ENCODE measurements at places on chromosomes 5 and 9.

GRCh38 chr5:5182508-5183188 lies 42.5 kb downstream of the ADAMTS16 start:
- DNase-seq: no peak

DNA sequence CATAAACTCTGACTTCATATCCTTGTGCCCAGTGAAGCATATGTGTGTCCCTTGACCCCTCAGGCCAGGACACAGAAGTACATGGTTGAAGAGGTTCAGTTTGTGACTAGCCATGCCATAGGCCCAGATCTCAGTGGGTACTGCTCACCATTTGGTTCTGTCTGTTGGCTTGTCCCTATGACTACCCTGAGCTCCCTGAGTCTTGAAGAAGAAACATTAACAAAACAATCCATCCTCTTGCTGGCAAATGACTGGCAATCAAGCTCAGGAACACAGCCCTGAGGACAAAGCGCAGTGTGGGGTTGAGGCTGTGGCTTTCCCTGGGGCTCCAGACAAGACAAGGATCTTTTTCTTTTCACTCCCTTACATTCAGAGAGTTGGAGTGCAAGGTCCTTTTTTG lies 46.3 kb downstream of the TNFAIP8 start:
- no peak for DNase-seq

DNA sequence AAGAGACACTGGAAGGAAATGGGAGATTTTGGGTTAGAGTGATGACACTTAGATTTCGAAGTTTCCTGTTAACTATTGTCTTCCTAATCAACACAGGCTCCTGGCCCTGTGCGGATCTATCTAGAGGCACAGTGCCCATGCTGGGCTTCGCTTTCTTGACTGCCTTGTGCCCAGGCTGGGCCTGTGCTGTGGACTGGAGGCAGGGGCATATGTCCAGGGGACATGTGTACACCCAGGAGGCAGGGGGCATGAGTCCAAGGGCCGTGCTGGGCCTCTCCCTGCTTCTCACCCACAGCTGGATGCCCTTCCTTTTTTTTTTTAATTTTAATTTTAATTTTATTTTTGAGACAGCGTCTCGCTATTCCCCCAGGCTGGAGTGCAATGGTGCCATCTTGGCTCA lies 37.6 kb downstream of the EHMT1 start:
- no peak for DNase-seq

- DNase-seq: no peak
These were observed 1808.8 kb upstream of the ACO1 start for GRCh38 chr9:30575691-30576090.

- DNase-seq: no peak
These were observed 65.0 kb upstream of the GGTA1 start for GRCh38 chr9:121564504-121565260.

GRCh38 chr9:38017149-38017884 lies 51.7 kb downstream of the SHB start:
- DNase-seq: no peak

DNA sequence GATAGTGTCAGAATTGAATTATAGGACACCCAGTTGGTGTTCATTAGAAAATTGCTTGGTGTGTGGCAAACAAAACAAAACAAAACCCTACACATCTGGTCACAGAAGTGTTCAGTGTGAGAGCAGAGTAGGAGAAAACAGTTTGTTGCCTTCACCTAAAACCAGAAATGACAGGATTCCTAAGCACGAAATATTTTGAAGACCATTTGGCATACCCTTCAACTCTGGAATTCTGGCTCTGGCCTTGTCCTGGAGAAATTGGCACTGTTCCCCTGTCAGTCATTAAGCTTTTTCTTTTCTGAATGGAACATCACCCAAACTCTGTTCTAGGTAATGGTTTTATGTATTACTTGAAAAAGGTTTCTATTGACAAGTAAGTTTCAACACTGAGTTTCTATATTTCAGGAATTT lies 110.2 kb upstream of the PCA3 start:
- DNase-seq: no peak

GRCh38 chr5:140367256-140368013 lies 7.4 kb downstream of the SLC4A9 start:
- no peak for DNase-seq

GRCh38 chr9:129262261-129262660 lies 84.2 kb upstream of the IER5L start:
- DNase-seq: no peak

GRCh38 chr5:149675610-149676201 lies 54.4 kb upstream of the PPARGC1B start:
- no peak for DNase-seq

DNA sequence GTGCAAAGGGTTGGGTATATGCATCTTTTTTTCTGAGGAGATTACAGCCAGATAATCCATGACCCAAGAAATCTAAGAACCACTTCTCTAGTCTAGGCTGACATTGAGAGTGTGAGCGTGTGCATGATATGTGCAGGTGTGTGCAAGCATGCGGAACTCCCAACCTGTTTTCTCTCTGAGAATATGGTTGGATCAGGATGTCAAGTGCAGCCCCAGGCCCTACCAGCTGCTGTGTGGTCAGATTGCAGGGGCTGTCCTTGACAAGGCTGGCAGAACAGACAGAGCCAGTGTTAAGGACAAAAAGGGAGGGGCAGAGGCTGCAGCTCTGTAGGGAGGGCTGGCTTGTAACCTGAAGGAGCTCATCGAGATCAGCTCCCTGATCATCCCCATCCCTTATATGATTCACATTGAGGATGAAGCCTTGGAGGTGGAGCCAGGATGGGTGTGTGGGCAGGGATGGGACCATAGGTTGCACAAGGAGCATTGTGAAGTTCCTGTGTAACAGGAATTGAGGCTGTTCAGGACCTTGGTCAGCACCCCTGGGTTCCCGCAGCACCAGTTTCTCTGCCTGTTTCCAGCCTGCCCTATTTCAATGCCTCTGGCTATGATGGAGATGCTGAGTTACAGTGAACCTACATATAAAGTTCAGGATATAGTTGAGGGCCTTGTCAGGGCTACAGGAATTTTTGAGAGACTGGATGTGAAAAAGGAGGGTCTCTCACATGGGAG lies 52.6 kb upstream of the ARAP3 start:
- DNase-seq: peak; percentile 49

GRCh38 chr5:136053336-136054141 lies 24.8 kb downstream of the TGFBI start:
- no peak for DNase-seq

- no peak for DNase-seq
These were observed 34.5 kb downstream of the C9orf57 start for GRCh38 chr9:72025906-72026305.

GRCh38 chr5:167984951-167985350 lies 306.5 kb upstream of the WWC1 start:
- DNase-seq: no peak

- no peak for DNase-seq
These were observed 1.2 kb upstream of the RABGAP1 start for GRCh38 chr9:122939601-122940000.
